B cell (primary cell): ENCODE measurements at places on chromosomes 7 and 10.

DNA sequence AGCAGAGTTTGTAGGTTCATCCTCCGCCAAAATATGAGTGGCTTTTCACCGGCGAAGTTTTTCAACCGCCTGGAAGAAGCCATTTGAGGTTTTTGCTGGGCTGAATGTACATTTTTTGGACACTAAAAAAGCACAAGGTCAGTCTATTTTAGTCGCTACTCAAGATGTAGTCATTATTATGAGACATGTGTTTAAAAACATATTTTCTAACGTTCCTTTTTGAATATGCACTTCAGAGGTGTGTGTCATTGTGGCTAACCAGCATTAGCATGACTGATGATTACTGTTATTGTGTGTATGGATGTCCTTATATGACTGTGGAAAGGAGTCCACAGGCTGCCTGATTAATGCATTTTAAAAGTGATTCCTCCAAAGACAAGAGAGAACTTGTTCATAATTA, 605.4 kb downstream of the INHBA start:
- DNase-seq, result no peak

GRCh38 chr7:29881724-29882123, 75.4 kb downstream of the WIPF3 start:
- no peak for DNase-seq

- DNase-seq, result no peak
Observed at GRCh38 chr10:91824076-91824475, 25.9 kb downstream of the TNKS2 start.

DNA sequence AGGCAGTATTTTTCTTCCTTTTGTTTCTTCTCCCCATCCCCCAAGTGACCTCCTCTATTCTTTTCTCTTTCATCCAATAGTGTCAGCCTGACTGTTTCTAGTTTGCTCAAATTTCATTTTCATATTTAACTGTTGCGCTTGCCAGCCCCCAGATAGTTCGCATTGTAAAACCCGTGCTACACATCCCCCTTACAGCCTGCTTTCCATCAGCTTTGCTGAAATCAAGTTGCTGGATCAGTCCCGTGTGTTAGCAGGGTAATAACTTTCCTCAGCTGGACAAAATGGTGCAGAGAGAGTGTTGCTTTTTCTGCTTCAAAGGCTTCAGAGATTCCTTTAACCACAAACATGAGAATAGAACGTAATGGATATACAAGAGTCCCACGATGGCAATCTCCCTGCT, 180.6 kb upstream of the NPVF start:
- no peak for DNase-seq

DNA sequence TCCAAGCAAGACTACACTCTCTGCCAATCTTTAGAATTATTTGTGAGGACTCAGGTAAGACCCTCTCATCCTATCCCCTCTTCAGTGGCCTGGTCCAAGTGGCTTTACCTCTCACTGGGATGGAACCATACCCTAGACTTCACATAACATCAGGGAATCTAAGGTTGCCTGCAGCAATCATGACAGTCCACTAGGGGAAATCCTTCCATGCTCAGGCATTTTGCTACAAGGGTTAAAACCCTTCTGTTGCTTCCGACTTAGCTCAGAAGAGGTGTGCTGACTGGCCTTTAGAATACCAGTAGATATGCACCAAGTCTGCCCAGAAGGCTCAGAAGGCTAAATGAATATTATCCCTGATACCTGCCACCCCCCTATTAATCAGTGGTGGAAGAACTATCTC, 24.9 kb upstream of the NPS start:
- no peak for DNase-seq

GRCh38 chr10:119616882-119617570, 20.3 kb upstream of the TIAL1 start:
- no peak for DNase-seq

- no peak for DNase-seq
Observed at GRCh38 chr10:26776258-26776657, 78.8 kb downstream of the PDSS1 start.

DNA sequence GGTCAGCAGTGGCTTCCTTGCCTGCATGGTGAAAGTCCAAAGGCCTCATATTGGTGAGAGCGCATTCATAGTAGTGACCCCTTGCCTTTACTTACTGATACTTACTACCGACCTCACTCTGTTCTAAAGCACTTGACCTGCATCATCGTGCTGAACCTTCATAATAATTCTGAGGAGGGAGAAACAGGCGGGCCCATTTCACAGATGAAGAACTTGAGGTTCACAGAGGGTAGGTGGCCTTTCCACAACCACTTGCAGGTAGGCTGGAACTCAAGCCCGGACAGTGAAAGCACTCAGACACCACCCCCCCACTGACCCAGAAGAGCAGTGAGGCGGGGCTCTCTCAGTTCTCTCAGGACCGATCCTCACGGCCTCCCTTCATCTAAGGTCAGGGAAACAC, 149.4 kb upstream of the CHST15 start:
- no peak for DNase-seq

- no peak for DNase-seq
Observed at GRCh38 chr10:18214691-18215563, 74.7 kb downstream of the CACNB2 start.

GRCh38 chr7:18315241-18315640, 180.3 kb upstream of the HDAC9 start:
- DNase-seq, result no peak

DNA sequence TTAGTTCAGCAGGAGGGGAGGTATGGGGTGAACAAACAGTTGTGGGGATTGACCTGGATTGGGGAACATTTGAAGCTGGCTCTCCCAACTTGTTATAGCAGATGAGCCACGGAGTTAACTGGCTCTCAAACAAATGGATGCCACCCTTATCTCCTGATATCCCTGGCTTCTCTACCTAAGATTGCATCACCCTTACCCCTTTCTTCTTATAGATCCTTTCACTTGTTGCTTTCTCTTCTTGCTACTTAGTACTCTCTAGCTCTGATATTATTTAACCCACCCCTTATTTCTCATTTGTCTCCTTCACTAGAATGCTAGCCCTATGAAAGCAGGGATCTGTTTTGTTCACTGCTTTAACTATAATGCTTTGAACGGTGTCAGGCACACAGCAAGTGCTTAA, 22.3 kb upstream of the KLF14 start:
- DNase-seq, result no peak
